ENCODE measurements at places on chromosomes 1 and 21.

DNA sequence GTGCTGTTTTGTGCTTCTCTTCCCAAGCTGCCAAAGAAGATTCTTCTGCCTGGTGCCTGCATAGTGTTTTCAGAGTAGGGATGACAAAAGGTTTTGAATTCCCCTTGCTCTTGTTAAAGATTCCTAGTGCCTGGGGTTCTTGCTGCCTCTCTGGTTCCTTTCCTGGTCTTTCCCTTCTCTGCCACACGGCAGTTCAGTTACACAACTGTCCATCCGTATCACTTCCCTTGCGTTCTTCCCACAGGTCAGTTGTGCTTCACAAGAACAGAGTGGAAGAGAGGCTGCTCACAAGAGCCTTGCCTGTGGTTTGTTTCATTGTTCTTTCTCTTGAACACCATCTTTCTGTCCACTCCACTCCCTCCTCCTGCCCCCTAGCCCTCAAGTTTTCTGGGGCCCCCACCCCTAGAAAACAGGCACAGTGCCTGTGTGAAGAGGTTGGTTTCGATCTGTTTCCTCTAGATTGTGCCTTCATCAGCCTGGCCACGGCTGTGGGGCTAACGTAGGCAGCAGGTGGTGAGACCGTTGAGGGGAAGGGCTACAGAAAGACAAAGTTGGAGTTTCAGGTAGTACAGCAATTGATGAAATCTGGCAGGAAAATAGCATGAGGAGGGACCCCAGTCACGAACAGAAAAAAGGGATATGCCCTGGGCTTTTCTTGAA lies 5.8 kb downstream of the VASH2 start:
- DNase-seq = no peak

GRCh38 chr1:244640917-244641316 lies 12.0 kb upstream of the DESI2 start:
- DNase-seq = no peak

- DNase-seq = no peak
Measured at GRCh38 chr21:33787431-33787830, 128.2 kb downstream of the ATP5PO start.

GRCh38 chr1:98045767-98046641 lies 125.2 kb upstream of the DPYD start:
- DNase-seq = no peak

DNA sequence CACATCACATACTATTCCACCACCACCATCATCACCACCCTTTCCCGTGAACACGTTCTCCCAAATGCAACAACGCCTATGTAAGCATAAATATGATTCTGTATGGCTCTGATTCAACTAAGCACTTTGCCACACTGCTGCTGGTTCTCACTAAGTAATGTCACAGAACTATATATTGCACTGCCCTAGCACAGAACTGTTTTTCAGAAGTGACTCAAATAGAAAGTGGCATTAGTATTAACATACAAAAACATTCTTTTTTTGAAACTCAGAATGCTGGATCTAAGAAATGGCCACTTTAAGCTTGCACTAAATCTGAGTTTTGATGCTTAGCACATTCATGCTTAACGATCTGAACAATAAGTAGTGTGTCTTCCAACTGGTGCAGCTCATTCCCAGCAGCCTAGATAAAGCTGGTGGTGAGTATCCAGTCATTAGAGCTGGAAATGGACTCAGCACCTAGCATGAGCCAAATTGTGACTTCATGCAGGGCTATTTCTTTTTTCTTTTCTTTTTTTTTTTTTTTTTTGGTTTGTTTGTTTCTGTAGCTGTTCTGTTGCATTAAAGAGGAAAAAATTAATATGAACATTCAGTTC lies 46.2 kb upstream of the ZC3H11B start:
- DNase-seq = no peak

DNA sequence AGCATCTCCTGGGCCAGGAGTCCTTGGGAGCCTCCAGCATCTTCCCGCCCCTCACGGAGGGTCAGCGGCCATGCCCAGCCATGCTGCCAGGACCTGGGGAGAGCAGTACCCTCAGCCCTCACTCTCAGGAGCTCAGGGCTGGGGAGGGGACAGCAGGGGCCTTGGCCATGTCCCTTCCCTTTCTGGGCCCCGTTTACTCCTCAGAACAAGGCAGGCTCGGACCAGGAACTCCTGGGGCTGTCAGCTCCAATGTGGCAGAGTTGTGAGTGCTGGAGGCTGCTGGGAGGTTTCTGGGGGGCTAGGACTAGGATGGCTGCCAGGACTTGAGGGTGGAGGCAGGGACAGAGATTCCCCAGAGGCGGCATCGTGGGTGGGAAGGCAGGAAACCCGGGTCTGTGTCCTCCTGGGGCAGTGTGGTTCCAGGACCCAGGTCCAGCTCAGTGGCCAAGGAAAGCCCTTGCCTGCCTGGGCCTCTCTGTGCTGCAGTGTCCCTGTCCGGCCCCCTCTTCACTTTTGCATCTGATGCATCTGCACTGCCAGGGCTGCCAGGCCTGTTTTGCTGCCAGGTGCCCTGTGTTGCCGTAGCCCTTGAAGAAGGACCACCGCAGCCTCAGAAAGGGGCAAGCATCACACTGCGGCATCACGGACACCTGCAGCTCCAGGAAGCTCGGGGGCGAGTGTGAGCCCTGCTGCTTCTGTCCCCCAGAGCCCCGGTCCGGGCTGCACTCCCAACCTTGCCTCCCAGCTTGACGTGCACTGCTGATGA lies 223.9 kb downstream of the CAMTA1 start:
- DNase-seq = no peak

DNA sequence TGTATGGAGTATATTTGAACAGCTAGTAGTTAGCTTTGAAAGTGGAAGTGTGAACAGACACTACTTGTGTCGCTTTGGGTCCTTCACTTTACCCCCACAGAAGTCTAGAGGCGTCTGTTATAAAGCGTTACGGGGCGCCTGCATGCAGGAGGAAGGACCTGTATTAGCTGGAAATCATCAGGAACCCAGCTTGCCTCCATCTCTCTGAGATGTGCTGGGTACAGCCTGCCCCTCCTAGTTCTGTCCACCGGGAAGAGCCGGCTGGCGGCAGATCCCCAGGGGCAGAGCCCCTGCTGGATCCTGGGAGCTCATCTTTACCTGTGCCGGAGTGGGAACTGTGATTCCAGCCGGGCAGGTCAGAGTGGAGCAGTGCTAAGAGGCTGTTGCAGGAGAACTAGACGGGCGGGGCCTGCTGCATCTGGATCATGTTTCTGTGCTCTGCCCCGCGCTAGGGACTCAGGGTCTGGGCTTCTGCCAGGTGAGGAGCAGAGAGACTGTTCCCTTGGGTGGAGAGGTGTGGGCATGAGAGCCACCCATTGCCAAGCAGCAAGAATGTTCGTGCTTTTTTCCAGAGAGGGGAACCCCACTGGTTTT lies 22.3 kb upstream of the SPSB1 start:
- DNase-seq = no peak

GRCh38 chr1:119448127-119448511 lies 33.2 kb downstream of the HSD3B2 start:
- no peak for DNase-seq

GRCh38 chr1:149917571-149918144 lies at the start of gene SV2A:
Gene SV2A (minus strand): TSS chr1:149917844. CDS start chr1:149913840, 4,004 bp downstream.
- no peak for DNase-seq

DNA sequence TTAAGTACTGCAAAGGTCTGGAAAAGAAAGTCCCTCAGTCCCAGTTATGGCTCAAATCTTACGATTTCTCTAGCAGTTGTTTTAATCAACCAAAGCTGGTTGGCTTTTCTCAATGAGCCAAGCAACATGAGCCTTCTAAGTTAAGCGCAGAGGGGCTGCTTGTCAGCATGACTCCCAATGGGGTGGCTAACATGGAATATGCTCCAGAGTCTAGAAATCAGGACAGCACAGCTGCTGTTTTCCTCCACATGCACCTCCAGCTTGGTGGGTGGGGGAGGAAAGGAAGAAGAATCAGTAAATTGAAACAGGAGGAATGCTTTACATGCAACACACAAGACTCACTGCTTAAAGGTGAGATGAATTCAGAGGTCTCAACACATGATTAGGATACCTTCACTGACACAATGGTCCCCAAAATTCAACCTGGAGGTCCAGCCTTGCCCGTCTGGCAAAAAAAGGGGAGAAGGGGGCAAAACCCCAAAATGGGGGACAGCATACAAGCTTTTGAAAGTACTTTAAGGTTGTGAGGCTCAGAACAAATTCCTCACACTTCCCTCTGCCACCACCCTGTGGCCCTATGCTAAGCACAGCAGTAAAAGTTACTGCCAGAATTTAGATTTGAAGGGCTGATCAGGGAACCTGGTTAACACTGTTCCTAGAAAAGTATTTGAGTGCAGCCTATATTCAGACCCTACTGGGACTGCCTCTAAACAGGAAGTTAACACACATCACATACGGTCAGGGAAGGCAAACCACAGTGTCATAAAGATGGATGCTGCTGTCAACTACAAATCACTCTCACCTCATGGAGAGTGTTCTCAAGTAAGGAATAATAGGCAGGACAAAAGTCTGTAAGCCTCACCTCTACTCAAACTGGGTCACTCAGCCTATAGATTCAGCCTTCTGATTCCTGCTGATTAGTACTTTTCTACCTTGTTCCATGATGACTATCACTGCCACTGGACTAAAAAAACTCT lies 2.6 kb downstream of the GATAD2B start:
- no peak for DNase-seq

DNA sequence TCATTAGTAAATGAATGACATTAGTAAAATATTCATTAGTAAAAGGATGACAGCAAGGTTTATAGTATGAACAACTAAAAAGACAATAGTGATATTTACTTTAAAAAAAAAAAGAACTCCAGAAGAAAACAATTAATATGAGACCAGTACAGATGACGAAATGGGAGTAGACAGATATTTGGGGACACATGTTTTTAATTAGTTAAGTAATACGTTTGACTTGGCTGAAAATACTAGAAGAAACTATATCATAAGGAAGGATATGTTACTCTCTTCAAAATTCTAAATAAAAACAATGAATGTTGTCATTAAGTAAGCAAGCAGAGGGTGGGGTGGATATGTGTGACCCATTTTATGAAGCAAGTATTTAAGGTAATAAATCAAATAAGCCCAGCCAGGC lies 61.9 kb downstream of the GPATCH2 start:
- DNase-seq = peak; percentile 29

DNA sequence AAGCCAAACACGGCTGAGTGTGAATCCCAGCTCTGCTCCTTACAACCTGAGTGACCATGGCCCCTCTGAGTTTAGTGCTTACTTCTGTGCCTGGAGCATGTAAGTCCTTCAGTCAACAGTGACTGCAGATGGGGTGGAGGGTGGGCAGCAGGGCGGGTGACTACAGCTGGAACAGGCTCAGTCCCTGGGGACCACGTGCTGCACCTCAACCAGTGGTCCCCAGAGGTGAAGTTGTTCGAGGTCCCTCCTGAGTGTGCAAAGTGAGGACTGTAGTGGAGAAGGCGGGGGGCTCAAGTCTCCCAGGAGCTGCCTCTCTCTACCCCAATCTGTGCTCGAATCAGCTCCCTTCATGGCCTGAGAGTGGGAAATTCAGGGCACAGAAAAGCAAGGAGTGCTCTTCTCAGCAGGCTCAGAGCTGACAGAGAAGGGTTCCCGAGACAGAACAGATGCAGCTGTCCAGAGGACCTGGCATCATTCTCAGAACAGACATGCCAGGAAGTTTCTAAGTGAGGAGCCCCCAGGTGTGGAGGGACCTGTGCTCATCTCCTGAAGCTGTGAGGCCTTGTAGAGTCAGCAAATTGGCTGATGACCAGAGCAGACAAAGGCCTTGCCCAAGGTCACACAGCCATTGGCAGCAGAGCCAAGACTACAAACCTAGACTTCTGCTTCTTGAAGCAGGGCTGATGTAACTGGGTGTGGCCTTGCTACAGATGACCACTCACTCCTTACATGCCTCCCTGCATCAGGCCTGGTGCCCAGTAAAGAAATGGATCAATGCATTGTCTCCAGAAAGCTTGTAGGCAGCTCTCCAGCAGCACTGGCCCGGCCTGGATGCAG lies 61.7 kb upstream of the EDN2 start:
- no peak for DNase-seq

DNA sequence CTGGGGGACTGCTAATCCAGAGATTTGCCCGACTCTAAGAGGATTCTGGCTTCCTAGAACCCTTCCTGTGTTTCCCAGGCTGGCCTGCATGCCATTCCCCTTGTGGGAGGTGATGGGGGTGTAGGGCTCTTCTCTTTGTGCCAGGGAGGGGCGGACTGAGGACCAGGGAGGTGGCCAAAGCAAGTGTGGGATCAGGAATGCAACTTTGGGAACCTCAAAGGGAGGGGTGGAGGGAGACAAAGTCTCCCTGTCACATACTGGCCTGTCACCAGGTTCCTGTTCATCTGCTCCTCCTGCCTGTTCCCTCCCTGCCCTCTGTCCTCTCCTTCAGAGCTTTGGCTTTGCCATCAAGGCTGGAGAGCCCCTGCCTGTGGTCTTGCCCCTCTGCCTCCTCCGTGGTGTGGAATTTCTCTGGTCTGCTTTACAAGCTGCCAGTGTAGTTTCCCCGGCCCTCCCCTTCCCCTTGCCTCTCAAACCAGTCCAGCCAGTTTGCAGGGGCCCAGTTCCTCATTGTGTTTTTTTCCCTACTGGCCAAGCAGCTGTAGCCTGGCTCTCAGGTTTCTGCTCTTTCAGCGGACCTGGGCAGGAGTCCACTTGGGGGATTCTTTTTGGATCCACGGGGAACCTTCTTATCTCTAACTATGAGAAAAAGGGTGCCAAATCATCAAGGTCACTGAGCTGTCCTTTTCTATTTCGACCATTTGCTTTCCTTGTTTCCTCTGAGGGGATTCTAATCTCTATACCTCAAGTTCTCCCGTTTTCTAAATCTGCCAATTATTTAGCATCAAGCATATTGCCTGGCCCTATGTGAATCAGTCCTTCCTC lies 1.8 kb downstream of the CGN start:
- DNase-seq = no peak

DNA sequence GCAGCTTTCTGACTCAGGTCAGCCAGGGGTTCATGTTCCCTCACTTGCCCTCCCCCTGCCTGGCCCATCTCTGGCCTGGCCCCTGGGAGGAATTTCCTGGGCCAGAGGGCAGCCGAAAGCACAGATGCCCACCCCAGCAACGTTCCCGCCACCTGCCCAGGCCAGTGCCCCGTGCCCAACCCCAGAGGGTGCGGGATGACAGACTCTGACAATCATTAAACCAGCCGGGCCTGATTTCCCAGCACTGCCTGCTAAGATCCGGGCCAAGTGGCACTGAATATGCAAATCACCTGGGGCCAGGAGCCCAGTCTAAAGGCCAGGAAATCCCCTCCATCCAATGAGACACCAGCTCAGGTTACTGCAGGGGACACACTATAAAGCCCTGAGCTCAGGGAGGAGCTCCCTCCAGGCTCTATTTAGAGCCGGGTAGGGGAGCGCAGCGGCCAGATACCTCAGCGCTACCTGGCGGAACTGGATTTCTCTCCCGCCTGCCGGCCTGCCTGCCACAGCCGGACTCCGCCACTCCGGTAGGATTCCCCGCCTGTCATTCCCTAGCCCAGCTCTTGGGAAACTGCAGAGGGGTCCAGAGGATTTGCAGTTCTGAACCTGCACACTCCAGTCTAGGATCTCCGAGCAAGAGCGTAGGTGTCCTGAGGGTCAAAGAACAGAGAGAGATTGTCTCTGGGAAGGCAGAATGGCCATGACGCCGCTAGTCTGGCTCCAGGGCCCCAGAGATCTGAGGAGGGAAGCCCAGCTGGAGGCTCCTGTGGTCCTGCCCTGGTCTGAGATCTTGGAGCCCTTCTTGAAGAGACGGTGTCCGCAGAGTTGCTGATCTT lies at the start of gene ELF3:
Gene ELF3, plus strand, starts transcription at position 408 of the 836 bp plus-strand sequence. CDS start 550 bp downstream, outside the sequence.
- no peak for DNase-seq

- no peak for DNase-seq
Measured at GRCh38 chr1:72100771-72101170, 181.6 kb downstream of the NEGR1 start.

- DNase-seq = no peak
Measured at GRCh38 chr1:48250572-48250971, 28.1 kb downstream of the SLC5A9 start.

- no peak for DNase-seq
Measured at GRCh38 chr1:180244840-180245239, 14.8 kb downstream of the LHX4 start.
